ENCODE measurements at places on chromosomes 3 and 15. TPM values are rescaled to one million over a fixed set of nuclear protein-coding genes. Genes with fewer than 3 reads are reported as not detected.

Gene IGSF10
- 2.4 TPM for total RNA-seq

Gene ARGFX
- not detected for total RNA-seq

Gene CAMK2N2
- total RNA-seq: 0.13 TPM

Gene AHSG
- total RNA-seq: not detected

Gene ADCY5
- 0.13 TPM for total RNA-seq

Gene CHRM5
- not detected for total RNA-seq

Gene FAM174B
- total RNA-seq: 2.6 TPM

Gene SLC51A
- not detected for total RNA-seq

Gene RLBP1
- total RNA-seq: not detected

Gene LRRC15
- total RNA-seq: 3.8 TPM

Gene ESYT3
- total RNA-seq: 0.07 TPM

Gene FAM81A
- total RNA-seq: 0.33 TPM

Gene FANCD2OS
- not detected for total RNA-seq

Gene BDH1
- 3.2 TPM for total RNA-seq

Gene TICRR
- 1.7 TPM for total RNA-seq

Gene SOX14
- not detected for total RNA-seq

Gene ITGA11
- 190 TPM for total RNA-seq

Gene SYNM
- 24.0 TPM for total RNA-seq

Gene RTP1
- not detected for total RNA-seq

Gene SPTBN5
- 0.20 TPM for total RNA-seq

Gene WDR72
- total RNA-seq: not detected

Gene GOLGA8R
- 2.9 TPM for total RNA-seq

Gene CSPG4
- total RNA-seq: 328 TPM

Gene NR2F2
- total RNA-seq: 62.9 TPM

Gene CNOT10
- 23.6 TPM for total RNA-seq

Gene ACTRT3
- 6.4 TPM for total RNA-seq

Gene GOLGA6B
- total RNA-seq: not detected

Gene DYNC1LI1
- total RNA-seq: 29.3 TPM

Gene PLAAT1
- total RNA-seq: not detected

Gene CELF6
- 0.23 TPM for total RNA-seq

Gene THAP10
- 1.7 TPM for total RNA-seq

Gene RTP3
- not detected for total RNA-seq

Gene SLC2A2
- not detected for total RNA-seq

Gene PLA2G4E
- total RNA-seq: not detected

Gene CPNE9
- total RNA-seq: not detected

Gene CASR
- not detected for total RNA-seq

Gene CAPN7
- total RNA-seq: 49.4 TPM

Gene RPL15
- total RNA-seq: 1,661 TPM

Gene WNT7A
- not detected for total RNA-seq

Gene LARP6
- 51.3 TPM for total RNA-seq

Gene PRRT3
- total RNA-seq: 4.7 TPM

Gene RAB6B
- 4.2 TPM for total RNA-seq

Gene ISLR2
- total RNA-seq: 0.10 TPM

Gene C2CD4B
- total RNA-seq: 0.89 TPM

Gene EMC7
- 60.2 TPM for total RNA-seq

Gene PTX3
- total RNA-seq: 1,136 TPM

Gene FOXB1
- total RNA-seq: not detected

All from smooth muscle cell of the pulmonary artery (primary cell).